ENCODE measurements at places on chromosomes 5 and 9.

GRCh38 chr9:120291050-120291449 lies 288.9 kb downstream of the CDK5RAP2 start:
- no peak for DNase-seq

GRCh38 chr9:89439571-89439970 lies 58.3 kb downstream of the SEMA4D start:
- DNase-seq: no peak

DNA sequence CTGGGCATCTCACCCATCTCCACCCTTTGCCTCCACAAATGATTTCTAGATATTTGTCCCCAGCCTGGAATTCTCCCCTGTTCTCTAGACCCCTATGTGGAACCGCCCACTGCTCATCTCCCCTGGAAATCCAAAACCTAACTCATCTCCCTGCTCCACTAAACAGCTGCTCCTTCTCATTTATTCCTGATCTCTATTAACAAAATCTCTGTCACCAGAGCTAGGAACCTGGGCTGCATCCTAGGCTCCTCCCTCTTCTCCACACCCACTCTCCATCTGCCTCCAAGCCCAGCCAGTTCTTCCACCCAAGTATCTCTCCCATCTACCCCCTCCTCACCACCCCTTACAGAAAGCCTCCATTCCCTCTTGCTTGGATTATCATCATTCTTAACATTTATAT lies 24.0 kb upstream of the SYNPO start:
- DNase-seq: no peak

DNA sequence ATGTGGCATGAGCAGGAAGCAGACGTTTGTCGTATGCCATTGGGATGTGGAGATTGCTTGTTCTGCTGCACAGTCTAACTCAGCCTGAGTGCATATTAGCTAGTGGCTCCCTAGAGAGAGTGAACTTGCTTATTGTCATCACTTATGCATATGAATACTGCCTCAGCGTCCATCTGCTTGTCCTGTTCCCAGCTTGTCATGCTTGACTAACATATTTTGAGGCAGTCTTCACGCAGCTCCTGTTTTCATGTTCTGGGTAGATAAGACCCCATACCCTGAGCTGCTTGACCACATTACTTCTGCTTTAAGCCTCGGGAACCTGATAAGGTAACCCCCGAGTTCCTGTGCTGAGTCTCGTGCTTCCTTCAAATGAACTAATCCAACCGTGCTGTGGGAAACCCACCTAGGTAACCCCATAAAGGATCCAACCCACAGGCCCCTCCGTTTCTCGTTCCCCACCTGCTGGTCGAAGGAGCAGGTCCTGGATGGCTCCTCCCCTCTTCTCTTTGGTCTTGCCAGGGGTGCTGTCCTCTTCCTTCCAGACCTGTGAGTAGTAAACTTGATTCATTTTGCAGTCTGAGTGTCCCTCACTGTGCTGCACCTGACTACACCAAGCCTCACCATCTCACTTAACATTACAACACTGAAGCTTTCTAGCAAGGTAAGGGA lies 25.0 kb downstream of the ANKRD33B start:
- DNase-seq: no peak

Data from stimulated activated CD4-positive, alpha-beta T cell treated with anti-CD3 and anti-CD28 coated beads, TNF-alpha, amount 100 ng/mL, for 4 hours (primary cell).